ENCODE measurements at places on chromosomes 4 and X. TPM values are rescaled to one million over a fixed set of nuclear protein-coding genes. Genes with fewer than 3 reads are reported as not detected.

NHSL2 gene
- total RNA-seq, result 2.1 TPM

GRCh38 chr4:102439236-102439614 lies 61.9 kb upstream of the NFKB1 start:
- DNase-seq, result no peak

DNA sequence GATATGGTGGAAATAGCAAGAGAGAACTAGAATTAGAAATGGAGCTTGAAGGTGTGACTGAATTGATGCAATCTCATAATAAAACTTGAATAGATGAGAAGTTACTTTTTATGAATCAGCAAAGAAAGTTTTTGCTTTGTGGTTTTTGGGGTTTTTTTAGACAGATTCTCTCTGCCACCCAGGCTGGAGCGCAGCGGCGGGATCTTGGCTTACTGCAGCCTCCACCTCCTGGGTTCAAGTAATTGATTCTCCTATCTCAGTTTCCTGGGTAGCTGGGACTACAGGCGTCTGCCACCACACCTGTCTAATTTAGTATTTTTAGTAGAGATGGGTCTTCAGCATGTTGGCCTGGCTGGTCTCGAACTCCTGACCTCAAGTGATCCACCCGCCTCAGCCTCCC lies 23.7 kb upstream of the NEIL3 start:
- no peak for DNase-seq

DNA sequence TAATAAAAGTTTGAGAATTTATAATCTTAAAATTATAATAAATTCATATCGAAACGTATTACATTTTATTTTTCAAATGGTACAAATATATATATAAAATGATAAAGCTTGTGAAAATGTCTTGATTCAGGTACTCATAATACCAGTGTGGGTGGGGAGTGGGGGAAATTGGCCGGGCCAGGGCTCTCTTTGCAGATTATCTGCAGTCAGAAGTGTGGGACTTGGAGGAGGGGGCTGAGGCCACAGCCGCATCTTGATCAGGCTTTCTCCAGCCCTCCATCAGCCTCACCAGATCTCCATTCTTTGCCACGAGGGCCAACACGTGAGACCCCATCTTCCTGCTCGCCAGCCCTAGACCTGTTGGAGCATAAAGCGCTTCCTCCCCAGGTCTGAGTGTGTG lies 86.7 kb downstream of the STIM2 start:
- no peak for DNase-seq

MAGEB1 gene
- not detected for total RNA-seq

Measured in esophagus squamous epithelium (tissue), 5 donors.